ENCODE measurements at places on chromosomes 2 and 18. TPM values are rescaled to one million over a fixed set of nuclear protein-coding genes. Genes with fewer than 3 reads are reported as not detected.

DNA sequence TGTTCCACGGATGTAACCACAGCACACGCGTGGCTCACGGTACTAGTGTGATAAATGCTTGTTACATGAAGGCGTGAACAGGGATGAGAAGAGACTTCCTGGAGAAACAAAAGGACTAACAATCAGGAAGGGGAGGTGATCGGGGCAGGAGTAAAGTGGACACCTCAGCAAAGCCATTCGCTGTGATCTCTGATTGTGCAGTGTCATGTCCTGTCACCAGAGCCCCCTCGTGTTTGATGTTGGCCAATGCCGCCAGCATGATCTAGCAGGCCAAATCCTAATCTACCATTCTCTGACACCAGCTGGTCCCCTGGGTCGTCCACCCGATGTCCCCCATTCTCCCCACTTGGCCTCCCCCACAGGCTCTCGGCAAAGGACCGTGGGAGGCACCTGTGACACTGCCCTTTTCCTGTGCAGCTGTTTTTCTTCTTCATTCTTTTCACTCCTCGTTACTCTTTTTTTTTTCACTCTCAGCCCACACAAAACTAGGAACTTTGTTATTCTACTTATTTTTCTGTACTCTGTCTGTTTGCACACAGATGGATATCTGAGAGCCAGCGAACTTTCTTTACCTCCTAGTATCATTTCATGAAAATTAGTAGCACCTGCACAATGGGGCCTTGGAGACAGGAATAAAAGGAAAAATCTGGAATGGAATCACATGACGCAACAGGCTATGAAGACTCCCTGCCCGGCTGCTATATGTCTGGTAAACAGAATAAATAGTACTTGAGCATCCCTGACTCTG lies 146.8 kb downstream of the TGIF1 start:
- peaks cover 38% of the 10 kb centered on the region for H3K4me1 ChIP-seq
- peak overlapping the region; percentile 61 for H3K4me3 ChIP-seq
- no peaks in the 10 kb centered on the region for H3K36me3 ChIP-seq
- H3K27ac ChIP-seq, result peak overlapping the region; percentile 95

- no peaks in the 10 kb centered on the region for H3K27me3 ChIP-seq
- H3K4me1 ChIP-seq, result no peaks in the 10 kb centered on the region
- no peak overlapping the region for H3K27ac ChIP-seq
- no peak overlapping the region for H3K4me3 ChIP-seq
Observed at GRCh38 chr18:29250259-29250658, 1073.3 kb upstream of the CDH2 start.

Gene UGT1A3
- not detected for total RNA-seq

Gene CDH7
- not detected for total RNA-seq

Gene CDH2
- 468 TPM for total RNA-seq

GRCh38 chr2:234331566-234331965 lies 165.3 kb downstream of the ARL4C start:
- no peaks in the 10 kb centered on the region for H3K36me3 ChIP-seq
- H3K4me3 ChIP-seq, result no peak overlapping the region
- no peak for DNase-seq
- peaks cover 12% of the 10 kb centered on the region for H3K4me1 ChIP-seq
- no peaks in the 10 kb centered on the region for H3K27me3 ChIP-seq

Gene IL1A
- not detected for total RNA-seq

DNA sequence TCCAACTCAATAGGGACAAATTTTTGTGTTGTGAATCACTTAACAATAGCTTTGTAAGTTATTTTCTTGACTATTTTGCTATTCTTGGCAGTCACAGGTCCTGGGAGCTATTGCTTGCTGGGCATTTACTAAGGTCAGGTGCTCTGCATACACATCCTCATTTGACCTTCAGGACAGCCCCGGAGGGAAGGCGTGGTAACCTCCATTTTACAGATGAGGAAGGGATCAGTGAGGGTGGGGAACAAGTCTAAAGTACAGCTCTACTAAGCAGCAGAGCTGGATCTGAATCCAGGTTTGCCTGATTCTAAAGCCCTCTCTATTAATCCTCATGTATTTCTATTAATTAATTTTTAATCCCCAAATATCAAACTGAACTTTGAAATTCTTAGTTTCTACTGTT lies 58.8 kb downstream of the PTPN2 start:
- no peak for DNase-seq
- H3K36me3 ChIP-seq, result no peaks in the 10 kb centered on the region
- no peak overlapping the region for H3K27ac ChIP-seq
- no peak overlapping the region for H3K4me3 ChIP-seq
- H3K4me1 ChIP-seq, result no peaks in the 10 kb centered on the region

- H3K36me3 ChIP-seq, result no peaks in the 10 kb centered on the region
- no peaks in the 10 kb centered on the region for H3K27me3 ChIP-seq
- H3K4me3 ChIP-seq, result no peak overlapping the region
- H3K4me1 ChIP-seq, result no peaks in the 10 kb centered on the region
- H3K27ac ChIP-seq, result no peak overlapping the region
Observed at GRCh38 chr2:49490710-49491109, 336.4 kb upstream of the FSHR start.

Gene CD302
- total RNA-seq, result 24.9 TPM

Gene DSG1
- total RNA-seq, result 5.6 TPM

- no peak overlapping the region for H3K27ac ChIP-seq
- no peak for DNase-seq
- no peak overlapping the region for H3K4me3 ChIP-seq
- no peaks in the 10 kb centered on the region for H3K27me3 ChIP-seq
Observed at GRCh38 chr2:12932192-12932591, 215.5 kb downstream of the TRIB2 start.

DNA sequence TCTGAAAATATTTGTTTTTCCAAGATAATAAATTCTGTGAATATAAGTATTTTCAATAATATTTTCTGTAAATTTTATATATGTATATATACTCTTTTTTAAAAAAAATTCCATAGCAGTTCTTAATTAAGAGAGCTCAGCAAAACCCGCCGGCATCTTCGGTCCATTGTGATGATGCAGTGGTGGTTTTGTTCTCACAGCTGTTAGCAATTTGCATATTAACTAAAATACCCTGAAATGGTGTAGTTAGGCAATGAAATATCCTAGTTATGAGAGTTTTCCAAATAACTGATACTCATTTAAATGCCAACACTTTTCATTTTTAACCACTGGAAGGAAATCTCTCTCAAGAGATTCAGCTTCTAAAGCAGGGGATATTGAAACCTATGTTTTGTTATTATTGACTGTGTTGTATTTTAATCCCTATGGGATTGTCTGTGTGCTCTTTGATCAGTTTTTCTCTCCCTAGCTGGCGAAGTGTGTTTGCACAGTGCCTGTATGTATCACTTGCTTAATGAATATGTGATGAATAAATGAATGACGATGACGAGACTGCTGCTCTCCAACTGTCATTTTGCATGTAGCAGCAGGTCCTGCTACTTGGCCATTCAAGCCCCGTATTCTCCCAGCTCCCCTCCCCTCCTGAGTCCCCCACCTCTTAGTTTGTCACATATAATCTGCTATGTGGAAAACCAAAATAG lies 42.4 kb downstream of the PSMG2 start:
- H3K27ac ChIP-seq, result no peak overlapping the region
- no peaks in the 10 kb centered on the region for H3K27me3 ChIP-seq

GRCh38 chr18:39350945-39351344 lies 1785.3 kb upstream of the CELF4 start:
- no peak overlapping the region for H3K4me3 ChIP-seq
- H3K27me3 ChIP-seq, result no peaks in the 10 kb centered on the region
- H3K36me3 ChIP-seq, result no peaks in the 10 kb centered on the region
- DNase-seq, result no peak
- H3K27ac ChIP-seq, result no peak overlapping the region
- no peaks in the 10 kb centered on the region for H3K4me1 ChIP-seq

GRCh38 chr2:85852937-85853498 lies 35.8 kb downstream of the ST3GAL5 start:
- no peaks in the 10 kb centered on the region for H3K27me3 ChIP-seq
- H3K36me3 ChIP-seq, result no peaks in the 10 kb centered on the region
- no peak overlapping the region for H3K4me3 ChIP-seq
- peaks cover 12% of the 10 kb centered on the region for H3K4me1 ChIP-seq
- peak overlapping the region; percentile 3 for H3K27ac ChIP-seq

DNA sequence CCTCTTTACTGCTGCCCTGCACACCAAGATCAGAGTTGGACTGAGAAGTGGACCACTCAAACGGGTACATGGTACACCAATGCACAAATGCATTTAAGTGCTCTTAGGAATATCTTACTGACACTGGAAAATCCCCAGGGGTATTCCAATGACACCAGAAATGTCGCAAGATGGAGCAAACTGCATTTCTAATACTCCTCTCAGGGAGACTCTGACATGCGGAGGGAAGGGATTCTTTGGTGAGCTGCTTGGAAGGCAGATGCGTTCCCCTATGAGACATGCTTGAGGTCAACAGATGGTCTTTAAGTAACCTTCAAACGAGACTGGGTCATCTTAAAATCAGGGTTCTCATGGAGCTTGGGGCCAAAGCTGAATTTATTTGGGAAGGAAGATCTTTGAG lies 521.8 kb upstream of the TCF4 start:
- H3K36me3 ChIP-seq, result no peaks in the 10 kb centered on the region
- no peak for DNase-seq
- H3K4me1 ChIP-seq, result peaks cover 3% of the 10 kb centered on the region
- H3K4me3 ChIP-seq, result no peak overlapping the region

Gene SP140
- total RNA-seq, result 0.61 TPM

Gene HOXD12
- total RNA-seq, result not detected

DNA sequence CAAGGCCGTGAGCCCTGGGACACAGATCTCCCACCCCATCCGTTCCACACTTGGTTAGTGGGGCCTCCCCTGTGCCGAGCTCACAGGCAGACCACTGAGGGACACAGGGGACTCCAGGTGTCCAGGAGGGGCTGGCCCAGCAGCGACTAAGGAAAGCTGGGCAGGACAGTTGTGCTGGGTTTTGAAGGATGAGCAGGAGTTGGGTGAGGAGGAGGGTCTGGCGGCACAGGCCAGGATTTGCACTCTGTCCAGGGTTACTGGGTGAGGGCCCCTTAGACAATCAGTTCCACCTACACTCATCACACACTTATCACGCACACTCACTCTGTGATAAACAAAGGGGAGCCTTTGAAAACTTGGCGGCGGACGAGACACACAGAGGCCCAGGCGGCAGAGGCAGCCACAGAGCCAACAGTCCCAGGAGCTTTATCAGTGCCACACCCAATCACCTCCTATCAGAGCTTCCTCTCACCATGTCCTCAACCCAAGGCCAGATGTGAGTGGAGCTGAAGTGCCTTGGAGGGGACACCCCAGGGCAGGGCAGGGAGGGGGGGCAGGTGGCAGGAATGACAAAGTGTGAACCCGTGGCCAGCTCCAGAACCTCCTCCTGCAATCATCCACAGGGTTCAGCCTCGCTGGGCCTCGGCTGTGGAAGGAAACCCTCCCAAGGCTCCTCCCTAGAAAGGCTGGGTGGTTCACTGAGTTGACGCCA lies 26.6 kb downstream of the BIN1 start:
- no peaks in the 10 kb centered on the region for H3K36me3 ChIP-seq
- no peaks in the 10 kb centered on the region for H3K27me3 ChIP-seq
- H3K4me3 ChIP-seq, result no peak overlapping the region
- no peaks in the 10 kb centered on the region for H3K4me1 ChIP-seq
- DNase-seq, result no peak

Gene SNTG2
- total RNA-seq, result 0.58 TPM

Gene GPR17
- total RNA-seq, result not detected

GRCh38 chr2:144738749-144739148 lies 218.8 kb upstream of the ZEB2 start:
- no peaks in the 10 kb centered on the region for H3K4me1 ChIP-seq
- no peaks in the 10 kb centered on the region for H3K36me3 ChIP-seq
- no peaks in the 10 kb centered on the region for H3K27me3 ChIP-seq

Gene EFR3B
- total RNA-seq, result 13.8 TPM

GRCh38 chr2:127118467-127118866 lies 11.5 kb upstream of the BIN1 start:
- no peaks in the 10 kb centered on the region for H3K4me1 ChIP-seq
- H3K4me3 ChIP-seq, result no peak overlapping the region
- H3K27me3 ChIP-seq, result no peaks in the 10 kb centered on the region
- no peak overlapping the region for H3K27ac ChIP-seq

Gene CLEC4F
- total RNA-seq, result not detected

- H3K27ac ChIP-seq, result no peak overlapping the region
- no peak overlapping the region for H3K4me3 ChIP-seq
- no peak for DNase-seq
- no peaks in the 10 kb centered on the region for H3K36me3 ChIP-seq
Observed at GRCh38 chr2:142893241-142893640, 15.8 kb downstream of the KYNU start.

Gene C2orf15
- total RNA-seq, result 0.70 TPM

DNA sequence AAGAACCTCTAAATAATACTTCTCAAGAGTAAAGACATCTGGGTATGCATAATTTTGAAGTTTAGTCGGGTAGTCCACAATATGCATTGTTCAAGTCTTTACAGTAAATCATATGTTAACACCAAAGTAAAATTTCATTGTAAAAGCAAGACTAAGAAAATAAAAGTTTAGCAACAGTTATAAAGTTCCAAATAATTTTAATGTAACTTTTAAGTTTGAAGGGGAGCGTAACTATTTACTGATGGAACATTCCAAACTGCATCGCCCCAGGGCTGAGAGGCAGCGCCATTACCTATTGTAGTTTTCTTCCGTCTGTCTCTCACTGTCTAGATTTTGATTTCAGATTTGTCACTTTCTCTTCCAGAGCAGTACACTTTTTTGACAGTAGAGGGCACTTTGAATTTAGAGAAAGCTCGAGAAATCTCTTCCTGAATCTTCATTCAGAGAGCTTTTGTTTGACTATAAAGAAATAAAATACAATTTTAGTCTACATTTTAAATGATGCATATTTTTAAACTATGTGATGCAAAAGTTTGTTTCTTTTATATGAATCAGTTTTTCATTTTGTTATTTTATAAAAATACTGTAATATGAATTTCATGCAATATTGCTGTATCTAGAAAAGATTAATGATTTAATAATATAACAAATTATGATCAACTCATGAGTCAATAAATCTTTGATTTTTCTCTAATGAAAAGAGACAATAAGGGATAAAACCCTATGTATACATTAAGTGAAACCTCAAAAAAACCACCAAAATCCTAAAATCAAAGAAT lies 389.8 kb downstream of the FIGN start:
- H3K27me3 ChIP-seq, result no peaks in the 10 kb centered on the region
- DNase-seq, result no peak
- no peak overlapping the region for H3K4me3 ChIP-seq
- H3K27ac ChIP-seq, result no peak overlapping the region
- H3K4me1 ChIP-seq, result no peaks in the 10 kb centered on the region
- no peaks in the 10 kb centered on the region for H3K36me3 ChIP-seq

DNA sequence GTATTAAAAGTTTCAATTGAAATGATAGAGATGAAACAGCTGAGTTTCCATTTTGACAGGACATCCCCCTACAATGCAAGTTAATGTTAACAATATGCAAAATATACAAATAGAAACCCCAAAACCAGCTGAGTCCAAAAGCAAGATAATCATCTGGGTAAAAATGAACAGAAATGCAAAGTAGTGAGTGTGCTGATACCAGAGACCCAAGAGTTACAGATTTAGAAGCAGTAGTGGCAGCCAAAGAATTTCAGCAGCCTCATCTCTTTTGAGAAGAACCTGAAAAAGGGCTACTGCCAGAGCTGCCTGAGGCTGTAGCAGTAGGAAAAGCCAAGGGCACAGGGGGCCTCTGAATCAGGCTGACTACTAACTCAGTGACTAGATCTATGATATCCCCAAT lies 82.6 kb downstream of the THADA start:
- no peaks in the 10 kb centered on the region for H3K27me3 ChIP-seq
- no peaks in the 10 kb centered on the region for H3K4me1 ChIP-seq
- peaks cover 7% of the 10 kb centered on the region for H3K36me3 ChIP-seq
- H3K27ac ChIP-seq, result peak overlapping the region; percentile 45
- H3K4me3 ChIP-seq, result no peak overlapping the region
- DNase-seq, result peak; percentile 22

GRCh38 chr18:74476140-74476539 lies 19.0 kb upstream of the DIPK1C start:
- no peak overlapping the region for H3K4me3 ChIP-seq
- no peak overlapping the region for H3K27ac ChIP-seq
- no peaks in the 10 kb centered on the region for H3K27me3 ChIP-seq
- no peaks in the 10 kb centered on the region for H3K4me1 ChIP-seq
- DNase-seq, result peak; percentile 57

Gene COQ10B
- 35.0 TPM for total RNA-seq
